GM23338 (cell line): ENCODE measurements at places on chromosomes 1 and 21.

DNA sequence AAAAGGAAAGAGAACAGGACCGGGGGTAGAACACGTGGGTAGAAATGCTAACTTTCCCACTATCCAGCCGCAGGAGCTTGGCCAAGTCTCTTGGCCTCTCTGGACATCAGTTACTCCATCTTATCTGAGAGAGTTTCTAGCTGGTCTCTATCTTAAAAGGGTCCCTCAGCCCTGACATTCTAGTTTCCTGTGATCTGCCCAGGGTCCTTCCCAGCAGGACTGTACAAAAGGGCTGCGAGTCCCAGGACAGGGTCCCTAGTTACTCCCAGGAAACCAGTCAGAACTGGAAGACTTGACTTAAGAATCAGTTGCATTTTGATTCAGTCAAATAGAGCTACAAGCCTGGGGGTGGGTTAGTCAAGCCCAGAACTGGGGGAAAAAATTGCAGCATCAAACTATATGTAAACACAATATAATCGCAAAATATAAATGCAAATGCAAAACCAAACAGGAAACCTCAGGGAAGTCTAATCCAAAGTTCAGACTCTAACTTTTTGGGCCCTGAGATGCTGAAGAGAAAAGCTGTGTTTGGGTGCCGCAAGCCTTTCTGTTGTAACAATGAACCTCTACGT is 2.9 kb downstream of the ASAP3 start:
- no peak for DNase-seq

DNA sequence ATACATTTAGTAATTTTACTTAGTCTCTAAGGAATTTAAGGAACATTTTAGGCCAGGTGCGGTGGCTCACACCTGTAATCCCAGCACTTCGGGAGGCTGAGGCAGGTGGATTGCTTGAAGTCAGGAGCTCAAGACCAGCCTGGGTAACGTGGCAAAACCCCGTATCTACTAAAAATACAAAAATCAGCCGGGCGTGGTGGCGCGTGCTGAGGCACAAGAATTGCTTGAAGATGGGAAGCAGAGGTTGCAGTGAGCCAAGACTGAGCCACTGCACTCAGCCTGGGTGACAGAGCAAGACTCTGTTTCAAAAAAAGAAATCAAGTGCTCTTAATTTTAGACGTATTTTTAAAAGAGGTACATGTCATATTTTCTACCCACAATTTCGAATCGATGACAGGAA is 3.3 kb downstream of the NDC1 start:
- DNase-seq, result no peak

DNA sequence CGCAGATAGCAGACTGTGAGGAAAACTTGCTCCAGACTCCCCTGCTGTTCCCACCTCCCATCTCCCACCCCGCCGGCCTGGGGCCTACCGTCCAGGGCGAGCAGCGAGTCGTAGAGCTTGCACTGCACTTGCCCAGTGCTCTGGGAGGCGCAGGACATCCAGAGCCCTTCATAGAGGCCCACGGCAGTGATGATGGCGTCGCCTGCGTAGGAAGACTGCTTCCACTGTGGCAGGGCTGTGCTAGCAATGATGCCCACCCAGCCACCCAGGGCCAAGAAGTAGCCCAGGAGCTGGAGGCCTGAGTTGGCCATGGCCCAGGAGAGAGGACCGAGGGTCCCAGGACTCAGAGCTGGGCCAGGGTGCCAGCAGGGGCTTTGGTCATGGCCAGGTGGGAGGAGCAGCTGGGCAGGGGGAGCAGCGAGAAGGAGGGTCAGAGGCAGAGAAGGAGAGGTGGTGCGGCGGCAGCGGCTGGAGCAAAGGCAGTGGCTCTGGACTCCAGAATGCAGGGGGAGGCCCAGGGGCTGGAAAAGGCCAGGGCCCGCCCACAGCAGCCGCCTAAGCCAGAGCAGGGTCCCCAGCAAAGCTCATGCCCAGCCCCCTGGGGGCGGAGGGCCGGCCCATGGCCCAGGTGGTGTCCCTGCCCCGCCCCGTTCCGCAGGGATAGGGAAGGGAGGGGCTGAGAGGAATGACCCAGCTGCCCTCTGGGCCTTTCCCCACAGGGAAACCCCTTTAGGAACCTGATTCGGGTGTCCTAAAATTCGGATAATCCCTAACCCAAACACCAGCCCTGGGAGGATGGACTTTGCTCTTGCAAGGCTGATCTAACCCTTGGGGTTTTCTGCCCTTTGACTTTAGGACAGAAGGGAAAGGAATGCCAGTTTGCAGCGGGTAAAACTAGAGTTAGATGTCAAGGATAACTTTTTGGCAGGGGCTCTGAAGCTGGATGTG is at the start of gene CLDN19:
Gene CLDN19, minus strand, starts transcription at position 484 of the 948 bp plus-strand sequence. Its CDS starts 173 bp downstream, at position 311.
- peak; percentile 93 for DNase-seq

- no peak for DNase-seq
These were observed 1.1 kb upstream of the LMNA start for GRCh38 chr1:156113282-156113950.

DNA sequence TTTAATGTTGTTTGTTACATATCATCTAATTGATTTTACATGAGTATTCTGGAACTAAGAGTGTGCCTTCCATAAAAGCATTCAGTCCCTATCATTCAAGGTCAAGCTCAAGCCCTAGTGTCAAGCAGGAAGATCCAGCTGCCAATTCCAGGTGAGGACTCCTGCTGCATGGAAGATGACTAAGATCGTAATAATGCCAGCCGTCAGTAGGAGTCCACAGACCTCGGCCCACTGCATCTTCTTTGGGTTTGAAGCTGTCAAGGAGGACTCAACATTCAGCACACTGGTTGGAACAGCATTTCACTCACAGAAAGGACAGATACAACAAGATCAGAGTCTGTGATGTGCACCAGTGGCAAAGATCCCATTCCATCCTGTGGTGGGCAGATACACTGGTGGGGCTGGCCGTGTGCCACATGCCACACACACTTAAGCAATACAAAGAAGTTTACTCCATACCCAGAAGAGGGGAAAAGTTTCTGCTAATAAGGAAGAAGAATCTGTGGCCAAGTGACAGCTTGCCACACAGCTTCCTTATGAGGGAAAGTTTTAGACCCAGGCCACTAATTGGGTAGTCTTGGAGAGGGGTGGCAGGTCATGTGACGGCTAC is 160.4 kb downstream of the PIK3R3 start:
- DNase-seq, result no peak

DNA sequence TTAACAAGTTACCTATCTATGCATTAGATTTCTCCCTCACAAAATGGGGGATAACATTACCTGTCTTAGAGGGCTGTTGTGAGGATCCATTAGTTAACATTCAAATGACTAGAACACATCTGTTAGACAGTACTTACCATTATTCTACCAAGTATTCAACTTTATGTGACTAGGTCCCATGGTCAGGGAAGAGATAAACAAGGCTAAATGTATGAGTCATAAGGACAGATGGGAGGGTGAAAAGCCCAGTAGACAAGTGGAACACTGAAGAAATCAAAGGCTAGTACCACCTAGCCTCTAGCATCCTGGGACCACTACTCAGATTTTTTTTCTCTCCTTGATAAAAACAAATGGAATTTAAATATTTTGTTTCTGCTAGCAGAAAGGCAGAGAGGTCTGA is 9.0 kb upstream of the VHLL start:
- no peak for DNase-seq

DNA sequence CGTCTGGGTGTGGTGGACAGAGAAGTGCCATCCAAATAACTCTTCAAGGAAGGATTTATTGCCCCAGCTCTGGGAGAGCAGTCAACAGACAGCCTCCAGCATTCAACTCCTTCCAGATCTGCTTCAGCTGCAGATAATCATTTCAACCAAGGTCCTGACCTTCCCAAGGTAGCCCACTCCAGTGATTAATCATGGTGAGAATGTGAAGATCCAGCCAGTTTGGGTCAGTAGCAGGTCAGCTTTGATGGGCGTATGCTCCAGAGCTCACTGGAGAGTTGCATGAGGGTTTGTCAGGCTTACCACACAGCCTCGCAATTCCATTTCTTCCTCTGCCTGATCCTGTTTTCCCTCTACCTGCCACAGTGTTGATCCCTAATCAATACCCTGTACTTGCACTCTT is 214.5 kb upstream of the ZRANB2 start:
- no peak for DNase-seq

GRCh38 chr1:37797750-37798345 is 4.2 kb downstream of the MANEAL start:
- no peak for DNase-seq

GRCh38 chr1:192445241-192445640 is 128.4 kb downstream of the RGS21 start:
- DNase-seq, result peak; percentile 36

- DNase-seq, result no peak
These were observed 12.0 kb downstream of the MOV10 start for GRCh38 chr1:112686417-112686816.

- no peak for DNase-seq
These were observed 40.8 kb upstream of the COL24A1 start for GRCh38 chr1:86197206-86197855.

- no peak for DNase-seq
These were observed 14.8 kb downstream of the ARHGEF11 start for GRCh38 chr1:157030728-157031127.

DNA sequence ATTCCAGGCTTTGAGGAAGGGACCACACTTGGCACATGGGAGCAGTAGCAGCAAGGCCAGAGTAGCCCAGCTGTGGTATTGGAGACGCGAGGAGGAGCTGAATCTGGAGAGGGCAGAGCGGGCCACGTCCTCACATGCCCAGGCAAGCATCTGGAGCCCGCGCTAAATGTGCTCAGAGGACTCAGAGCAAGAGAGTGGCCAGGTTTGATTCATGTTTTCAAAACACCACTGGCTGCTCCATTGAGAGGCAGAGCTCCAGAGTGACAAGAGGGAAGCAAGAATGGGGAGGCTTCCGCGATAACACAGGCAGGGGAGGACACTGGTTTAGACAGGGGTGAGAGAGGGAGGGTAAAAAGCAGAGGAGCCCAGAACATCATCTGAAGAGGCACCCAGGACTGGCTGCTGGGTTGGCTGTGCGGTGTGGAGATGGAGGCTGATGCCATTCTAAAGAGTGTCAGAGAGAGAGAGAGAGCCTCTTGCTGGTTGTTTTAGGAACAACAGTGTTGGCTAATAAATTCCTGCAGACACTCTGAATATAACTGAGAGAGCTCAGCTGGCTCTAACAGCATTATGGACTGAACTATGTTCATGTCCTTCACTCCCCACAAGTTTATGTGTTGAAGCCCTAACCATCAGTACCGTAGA is 32.3 kb downstream of the RCAN1 start:
- DNase-seq, result peak; percentile 70

- no peak for DNase-seq
These were observed 61.8 kb upstream of the SOD1 start for GRCh38 chr21:31597683-31598082.

- DNase-seq, result peak; percentile 76
These were observed 135.7 kb upstream of the L1TD1 start for GRCh38 chr1:62058956-62059355.

GRCh38 chr21:27476696-27477095 is 509.8 kb upstream of the ADAMTS5 start:
- DNase-seq, result no peak

- peak; percentile 78 for DNase-seq
These were observed 66.8 kb upstream of the RGS7 start for GRCh38 chr1:241423541-241424479.

- no peak for DNase-seq
These were observed 286.3 kb upstream of the LYPLAL1 start for GRCh38 chr1:218887141-218887925.

- DNase-seq, result no peak
These were observed 5.1 kb downstream of the SH2D1B start for GRCh38 chr1:162406811-162407210.

DNA sequence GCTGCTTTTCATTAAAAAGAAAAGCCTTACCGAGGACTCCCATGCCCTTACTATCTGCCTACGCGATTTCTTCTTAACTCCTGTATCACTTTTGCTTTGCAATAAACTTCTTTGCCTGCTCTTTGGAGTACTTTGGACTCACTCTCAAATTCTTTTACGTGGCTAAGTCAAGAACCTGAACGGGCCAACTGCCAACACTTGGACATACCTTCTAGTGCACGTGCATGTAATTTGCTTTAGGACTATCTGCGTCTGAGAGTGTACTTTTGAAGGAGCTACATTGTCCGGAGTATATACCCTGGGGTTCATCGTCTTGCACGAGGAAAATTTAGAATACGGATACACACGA is 3.6 kb upstream of the OTUD3 start:
- DNase-seq, result no peak

DNA sequence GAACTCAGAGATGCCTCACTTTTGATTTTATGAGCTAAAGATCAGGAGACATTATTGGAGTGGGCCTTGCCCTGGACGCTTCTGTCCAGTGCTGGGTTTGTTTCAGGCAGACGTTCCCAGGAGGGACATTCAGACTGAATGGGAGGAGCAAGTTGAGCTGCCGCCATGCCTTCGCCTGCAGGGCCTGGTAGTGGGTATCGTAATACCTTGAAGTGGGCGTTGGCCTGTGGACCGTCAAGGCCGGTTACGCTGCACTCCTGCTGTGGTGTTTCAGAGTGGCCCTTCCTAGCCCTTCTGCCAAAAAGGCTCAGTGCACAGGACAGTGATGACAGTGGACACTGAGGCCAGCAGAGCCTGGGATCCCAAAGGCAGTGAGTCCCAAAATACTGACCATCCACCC is 1.6 kb downstream of the FAM3B start:
- no peak for DNase-seq

- no peak for DNase-seq
These were observed 58.0 kb upstream of the WDR26 start for GRCh38 chr1:224492632-224493031.

DNA sequence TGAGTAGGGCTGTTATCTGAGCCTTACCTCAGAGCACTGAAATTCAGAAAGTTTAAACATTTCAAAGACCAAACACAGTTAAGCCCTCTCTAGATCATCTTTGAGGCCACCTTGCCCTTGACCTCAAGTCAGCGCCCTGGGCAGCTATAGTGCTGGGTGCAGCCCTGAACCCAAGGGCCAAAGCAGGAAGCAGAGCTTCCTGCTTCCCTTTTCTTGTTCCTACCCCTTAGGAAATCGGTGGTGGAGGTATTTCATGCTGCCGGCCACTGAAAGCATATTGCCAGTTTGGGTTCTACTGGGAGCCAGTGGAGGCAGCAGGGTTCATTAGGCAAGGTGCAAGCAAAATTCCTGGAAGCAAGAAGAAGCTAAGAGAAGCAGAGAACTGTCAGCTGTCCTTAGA is 26.1 kb downstream of the CD244 start:
- no peak for DNase-seq

DNA sequence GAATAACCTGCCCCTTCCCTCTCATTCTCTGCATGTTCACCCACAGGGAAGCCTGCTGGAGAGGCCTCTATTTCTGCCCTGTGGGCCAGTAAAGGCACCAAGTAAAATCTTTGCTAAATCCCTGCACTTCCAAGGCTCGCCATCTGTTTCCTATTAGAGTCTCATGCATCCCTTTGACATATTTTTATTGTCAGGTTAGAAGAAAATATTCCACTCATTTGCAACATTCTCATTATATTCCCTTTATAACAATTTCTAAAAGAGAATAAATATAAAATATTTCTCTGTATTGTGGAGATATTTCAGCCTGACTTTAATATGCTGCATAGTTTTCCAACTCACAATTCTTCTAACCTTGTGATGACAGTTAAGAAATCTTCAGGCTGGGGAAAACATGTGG is 340.4 kb upstream of the VAMP3 start:
- DNase-seq, result no peak
